ENCODE measurements at places on chromosomes 12 and 14.

GRCh38 chr14:79528828-79529416 lies 682.4 kb downstream of the DIO2 start:
- DNase-seq = no peak

DNA sequence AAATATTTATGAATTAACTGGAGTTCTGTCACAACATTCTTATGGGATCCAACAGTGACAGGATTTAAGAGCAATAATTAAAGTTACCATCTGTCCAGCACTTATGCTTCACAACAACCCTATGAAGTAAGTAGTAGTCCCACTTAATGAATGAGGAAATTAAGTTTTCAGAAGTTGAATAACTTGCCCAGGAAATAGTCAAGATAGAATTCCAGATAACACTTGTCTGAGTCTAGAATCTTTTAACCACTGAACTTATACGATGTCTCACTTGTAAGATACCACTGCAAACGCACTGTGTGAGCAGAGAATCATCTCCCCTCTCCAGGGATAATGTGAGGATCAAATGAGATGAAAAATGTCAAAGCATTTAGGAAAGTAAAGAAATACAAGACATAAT lies 3.3 kb upstream of the TTC9 start:
- no peak for DNase-seq

DNA sequence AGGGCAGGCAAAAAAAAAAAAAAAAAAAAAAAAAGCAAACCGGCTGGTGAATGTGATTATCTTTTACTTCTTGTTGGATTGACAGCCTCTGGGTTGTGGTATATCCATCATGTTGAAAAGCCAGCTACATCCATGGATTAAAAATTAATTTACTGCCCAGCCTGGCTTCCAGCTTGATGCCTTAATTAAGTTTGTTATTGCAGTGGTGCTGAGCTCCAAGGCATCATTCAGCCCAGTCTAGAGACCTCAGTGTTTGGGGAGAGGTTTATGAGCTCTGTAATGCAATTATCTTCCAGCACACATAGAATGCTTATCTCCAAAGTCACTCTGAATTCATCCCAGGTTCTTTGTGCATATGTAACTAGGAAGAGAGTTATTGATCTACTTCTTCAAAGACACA lies 114.8 kb downstream of the RIMBP2 start:
- DNase-seq = no peak

DNA sequence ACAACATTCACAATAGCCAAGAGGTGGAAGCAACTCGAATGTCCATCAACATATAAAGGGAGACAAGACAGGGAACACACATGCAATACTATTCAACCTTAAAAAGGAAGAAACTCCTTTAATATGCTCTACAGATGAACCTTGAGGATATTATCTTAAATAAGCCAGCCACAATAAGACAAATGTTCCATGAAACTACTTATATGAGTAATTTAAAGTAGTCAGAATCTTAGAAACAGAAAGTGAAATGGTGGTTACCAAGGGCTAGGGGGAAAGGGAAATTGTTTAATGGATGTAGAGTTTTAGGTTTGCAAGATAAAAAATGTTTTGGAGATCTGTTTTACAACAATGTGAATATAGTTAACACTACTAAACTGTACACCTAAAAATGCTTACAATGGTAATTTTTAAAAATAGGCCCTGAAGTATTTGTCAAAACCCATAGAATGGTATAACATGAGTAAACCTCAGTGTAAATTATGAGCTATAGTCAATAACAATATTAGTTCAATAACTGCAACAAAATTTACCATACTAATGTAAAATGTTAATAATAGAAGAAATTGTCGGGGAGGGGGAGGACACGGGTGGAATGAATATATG lies 71.1 kb downstream of the EGLN3 start:
- DNase-seq = no peak

GRCh38 chr14:98244966-98245569 lies 1026.9 kb downstream of the BCL11B start:
- DNase-seq = no peak

DNA sequence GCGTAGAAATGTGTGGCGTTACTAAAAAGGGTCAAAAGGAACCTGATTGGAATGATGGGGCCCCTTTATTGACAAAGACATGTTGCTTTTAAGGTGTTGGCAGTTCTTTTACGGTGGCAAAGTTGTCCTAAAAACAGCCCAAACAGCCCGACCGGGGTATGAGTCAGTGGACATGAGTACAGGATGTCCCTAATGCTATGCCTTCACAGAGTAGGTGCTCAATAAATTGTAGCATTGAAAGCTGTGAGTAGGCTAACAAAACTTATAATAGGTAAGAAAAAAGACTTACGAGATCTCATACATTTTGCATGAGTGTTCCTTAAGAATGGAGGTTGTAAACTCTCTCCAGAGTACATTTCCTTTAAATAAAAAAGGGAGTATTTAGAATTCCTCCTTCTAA lies 2.6 kb downstream of the ELK3 start:
- DNase-seq = no peak

GRCh38 chr12:71870416-71870815 lies 30.9 kb downstream of the TBC1D15 start:
- no peak for DNase-seq

DNA sequence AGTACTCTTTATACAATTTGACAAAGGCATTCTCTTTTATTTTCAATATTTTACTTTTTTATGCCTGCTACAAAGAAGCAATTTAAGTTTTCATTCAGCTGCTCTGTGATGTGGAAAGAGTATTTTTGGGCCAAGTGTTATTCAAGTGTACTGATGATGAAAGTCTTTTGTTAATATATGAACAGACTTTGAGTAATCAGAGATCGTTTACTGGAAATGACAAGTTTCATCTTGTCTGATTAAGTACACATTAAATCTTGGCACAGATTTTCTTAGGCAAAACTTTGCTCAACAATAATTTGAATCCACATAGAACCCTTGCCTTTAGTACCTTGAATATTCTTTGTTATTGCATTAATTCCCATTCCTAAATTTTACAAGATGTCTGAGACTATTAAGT lies 13.3 kb upstream of the PZP start:
- DNase-seq = no peak

GRCh38 chr14:52299692-52300278 lies 14.3 kb upstream of the PTGER2 start:
- no peak for DNase-seq

- no peak for DNase-seq
Observed at GRCh38 chr12:106866426-106867080, 89.2 kb upstream of the TMEM263 start.

GRCh38 chr12:116615141-116615861 lies 56.1 kb downstream of the MAP1LC3B2 start:
- DNase-seq = no peak

DNA sequence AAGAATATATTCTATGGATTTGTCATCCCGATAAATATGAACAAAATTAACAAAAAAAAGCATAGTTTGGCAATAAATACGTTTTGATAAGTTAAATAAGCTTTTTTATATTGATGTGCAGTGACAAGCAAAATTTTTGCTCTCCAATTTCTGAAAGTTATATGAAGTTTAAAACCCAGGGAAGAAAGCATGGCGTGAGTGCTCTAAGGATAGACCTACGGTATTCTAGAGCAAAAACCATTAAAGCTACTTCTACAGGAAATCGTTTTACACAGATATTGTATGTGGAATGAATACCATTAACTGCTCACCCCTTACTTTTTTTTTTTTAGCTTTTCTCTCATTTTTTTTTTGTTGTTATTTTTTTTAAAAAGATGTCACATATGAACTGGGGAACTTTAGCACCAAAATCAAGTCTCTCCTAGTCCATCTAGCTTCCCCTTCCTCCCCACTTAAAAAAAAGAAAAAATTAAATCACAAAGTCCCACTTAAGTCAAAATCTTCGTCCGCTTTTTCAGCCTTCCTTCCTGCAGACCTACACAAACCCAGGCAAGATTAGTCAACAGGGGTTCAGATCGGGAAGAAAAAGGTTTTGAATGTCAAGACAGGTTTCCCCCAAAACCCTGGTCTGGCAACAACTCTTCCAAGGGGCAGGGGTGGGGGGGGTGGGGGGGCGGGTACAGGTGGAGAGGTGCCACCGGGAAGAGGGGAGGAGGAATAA lies 4.4 kb downstream of the ZFP36L1 start:
- no peak for DNase-seq

Data from ecto neural progenitor cell (in vitro differentiated cells).